A549 treated with CORT108297 at 1 μM for 4 hours (cell line): ENCODE measurements at places on chromosomes 6 and 20. TPM values are rescaled to one million over a fixed set of nuclear protein-coding genes. Genes with fewer than 3 reads are reported as not detected.

The CST3 gene
- total RNA-seq: 224 to 428 TPM (median 398 TPM) in 5 replicates

The RAD21L1 gene
- total RNA-seq: 0.09 TPM in 1 of 5 replicates, not detected in the others

The VSTM2L gene
- total RNA-seq: 5.8 to 10.5 TPM (median 8.8 TPM) in 5 replicates

The LY6G6D gene
- total RNA-seq: not detected in 5 replicates

The SMPDL3A gene
- total RNA-seq: 2.3 to 3.1 TPM (median 3.0 TPM) in 5 replicates

The MACROD2 gene
- total RNA-seq: 0.23 to 0.92 TPM (median 0.61 TPM) in 5 replicates

The CDK5RAP1 gene
- total RNA-seq: 30.3 to 33.8 TPM (median 32.4 TPM) in 5 replicates

The ZBTB46 gene
- total RNA-seq: 0.66 to 0.99 TPM (median 0.84 TPM) in 5 replicates

The HEBP2 gene
- 16.0 to 37.1 TPM (median 36.2 TPM) in 5 replicates for total RNA-seq
